ENCODE measurements at places on chromosomes 4 and X. TPM values are rescaled to one million over a fixed set of nuclear protein-coding genes. Genes with fewer than 3 reads are reported as not detected.

DNA sequence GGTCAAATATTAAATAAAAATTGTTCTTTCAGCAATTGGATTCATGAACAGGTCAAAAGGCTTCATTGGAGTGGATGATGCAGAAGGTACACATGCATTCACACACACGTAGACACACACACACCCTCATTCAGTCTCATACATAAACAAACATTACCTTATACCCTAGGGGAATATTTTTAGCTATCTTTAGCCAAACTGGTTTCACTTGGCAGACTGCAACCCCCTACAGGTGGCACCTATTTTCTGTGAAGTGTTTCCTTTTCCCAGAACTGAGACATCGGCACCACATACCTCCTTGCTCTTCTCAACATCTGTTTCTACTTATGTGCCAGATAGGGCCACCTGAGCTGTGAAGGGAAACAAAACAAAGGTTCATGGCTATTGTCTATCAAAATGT, 18.5 kb upstream of the KDR start:
- no peak for DNase-seq

DNA sequence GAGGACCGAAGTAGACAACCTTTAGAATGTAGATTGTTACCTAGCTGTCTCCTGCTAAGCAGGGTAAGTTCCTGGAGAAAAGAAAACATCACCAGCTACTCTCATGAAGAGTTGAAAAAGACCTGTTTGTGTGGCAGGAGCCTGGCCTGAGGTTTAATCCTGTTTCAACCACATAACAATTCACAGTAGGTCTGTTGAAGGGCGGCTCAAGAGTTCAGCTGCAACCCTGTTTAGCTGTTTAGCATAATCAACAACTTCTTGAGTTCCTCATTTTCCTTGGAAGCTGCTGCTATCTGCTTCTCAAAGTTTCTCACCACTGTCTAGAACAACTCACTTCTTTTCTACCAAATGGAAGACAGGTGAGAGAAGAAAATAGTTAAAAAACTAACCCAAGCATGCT, 170.4 kb upstream of the TET2 start:
- no peak for DNase-seq

DNA sequence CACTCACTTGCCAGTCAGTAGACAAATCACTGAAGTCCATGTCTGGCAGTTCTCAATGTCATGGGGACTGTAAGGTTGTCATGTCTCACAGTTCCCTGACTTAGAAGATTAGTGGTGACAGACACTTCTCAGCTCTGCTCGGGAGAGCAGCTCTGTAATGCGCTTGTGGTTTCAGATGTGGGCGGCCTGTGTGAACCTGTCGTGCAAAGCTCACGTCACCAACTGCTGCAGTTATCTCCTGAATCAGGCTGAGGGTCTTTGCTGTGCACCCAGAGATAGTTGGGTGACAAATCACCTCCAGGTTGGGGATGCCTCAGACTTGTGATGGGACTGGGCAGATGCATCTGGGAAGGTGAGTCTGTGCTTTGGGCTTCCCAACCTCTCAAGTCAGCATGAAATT, at the start of gene IL9R:
Gene IL9R, plus strand, starts transcription at position 261 of the 400 bp plus-strand sequence. Its CDS starts 64 bp downstream, at position 325.
- DNase-seq, result no peak

GRCh38 chr4:55661398-55662056, 25.4 kb upstream of the NMU start:
- DNase-seq, result no peak

DNA sequence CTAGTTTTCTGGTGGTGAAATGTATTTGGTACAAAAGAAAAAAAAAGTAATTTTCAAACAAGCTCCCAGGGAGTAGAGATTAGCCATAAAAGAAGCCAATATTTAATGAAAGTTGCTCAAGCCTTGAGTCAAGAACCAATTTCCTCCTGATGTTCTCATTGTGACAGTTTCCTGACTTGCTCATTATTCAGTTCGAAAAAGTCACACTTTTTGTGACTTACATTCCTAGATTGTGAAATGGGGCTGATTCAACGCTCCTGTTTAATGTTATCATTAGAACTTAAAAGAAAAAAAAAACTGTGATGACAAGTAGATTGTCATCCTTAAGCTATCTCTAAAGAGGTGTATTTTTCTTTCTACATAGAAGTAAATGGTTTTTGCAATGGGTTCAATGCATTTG, 122.6 kb upstream of the BMPR1B start:
- DNase-seq, result no peak

ZCCHC12 gene
- total RNA-seq, result 114 TPM

RAB39B gene
- total RNA-seq, result 0.24 TPM
